Hepatocyte (in vitro differentiated cells): ENCODE measurements at places on chromosomes 13 and 19. TPM values are rescaled to one million over a fixed set of nuclear protein-coding genes. Genes with fewer than 3 reads are reported as not detected.

The TUBB4A gene
- 7.3 and 7.9 TPM in 2 replicates for polyA plus RNA-seq

The NCAN gene
- polyA plus RNA-seq, result not detected in 2 replicates

The CGB2 gene
- polyA plus RNA-seq, result not detected in 2 replicates

The MYH14 gene
- polyA plus RNA-seq, result 31.7 and 40.9 TPM in 2 replicates

The TMEM150B gene
- 8.1 and 9.2 TPM in 2 replicates for polyA plus RNA-seq

The MAP2K7 gene
- 11.8 and 12.8 TPM in 2 replicates for polyA plus RNA-seq

The LRRC25 gene
- polyA plus RNA-seq, result 0.36 and 1.5 TPM in 2 replicates

The GRIN2D gene
- 2.1 and 2.7 TPM in 2 replicates for polyA plus RNA-seq

The CBARP gene
- 7.1 and 10.7 TPM in 2 replicates for polyA plus RNA-seq

The CACNG7 gene
- 0.12 and 0.31 TPM in 2 replicates for polyA plus RNA-seq

The JOSD2 gene
- 81.8 and 82.9 TPM in 2 replicates for polyA plus RNA-seq

The PEX11G gene
- polyA plus RNA-seq, result 10.3 and 10.6 TPM in 2 replicates

The GJB2 gene
- polyA plus RNA-seq, result 5.9 and 11.1 TPM in 2 replicates

The PCID2 gene
- polyA plus RNA-seq, result 42.3 and 47.5 TPM in 2 replicates

The PLIN5 gene
- 6.1 and 6.4 TPM in 2 replicates for polyA plus RNA-seq

The PSG2 gene
- polyA plus RNA-seq, result not detected in 2 replicates

The ESD gene
- 125 and 129 TPM in 2 replicates for polyA plus RNA-seq

The AXL gene
- polyA plus RNA-seq, result 15.0 and 17.3 TPM in 2 replicates

The CBY2 gene
- polyA plus RNA-seq, result not detected in 2 replicates

The ZAR1L gene
- not detected in 2 replicates for polyA plus RNA-seq

The CNN2 gene
- 229 and 247 TPM in 2 replicates for polyA plus RNA-seq

The FOSB gene
- polyA plus RNA-seq, result 114 and 168 TPM in 2 replicates
